H4 (cell line): ENCODE measurements at places on chromosomes 1 and 21.

DNA sequence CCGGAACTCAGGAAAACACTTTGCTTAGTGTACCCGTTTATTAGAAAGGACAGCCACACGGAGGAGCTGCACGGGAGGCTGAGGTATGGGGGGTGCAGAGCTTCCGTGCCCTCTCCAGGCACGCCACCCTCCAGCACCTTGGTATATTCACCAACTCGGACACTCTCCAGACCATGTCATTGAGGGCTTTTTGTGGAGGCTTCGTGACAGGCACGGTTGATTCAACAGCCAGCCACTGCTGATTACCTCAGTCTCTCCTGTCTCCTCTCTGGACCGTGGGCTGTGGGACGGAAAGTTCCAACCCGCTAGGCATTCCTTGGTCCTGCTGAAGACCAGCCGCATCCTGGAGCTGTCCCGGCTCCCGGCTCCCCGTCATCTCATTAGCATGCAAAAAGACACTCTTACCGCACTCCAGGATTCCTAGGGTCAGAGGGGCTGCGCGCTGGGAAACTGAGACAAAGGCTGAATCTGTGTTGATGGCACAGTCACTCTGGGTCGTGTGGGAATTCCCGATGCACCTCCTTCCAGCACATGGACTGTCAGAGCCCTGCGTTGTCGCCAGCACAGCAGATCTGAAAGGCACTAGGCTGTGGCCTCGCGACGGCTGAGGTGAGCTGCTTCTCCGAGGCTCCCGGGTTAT is 65.6 kb downstream of the PRKCZ start:
- no peak for DNase-seq

DNA sequence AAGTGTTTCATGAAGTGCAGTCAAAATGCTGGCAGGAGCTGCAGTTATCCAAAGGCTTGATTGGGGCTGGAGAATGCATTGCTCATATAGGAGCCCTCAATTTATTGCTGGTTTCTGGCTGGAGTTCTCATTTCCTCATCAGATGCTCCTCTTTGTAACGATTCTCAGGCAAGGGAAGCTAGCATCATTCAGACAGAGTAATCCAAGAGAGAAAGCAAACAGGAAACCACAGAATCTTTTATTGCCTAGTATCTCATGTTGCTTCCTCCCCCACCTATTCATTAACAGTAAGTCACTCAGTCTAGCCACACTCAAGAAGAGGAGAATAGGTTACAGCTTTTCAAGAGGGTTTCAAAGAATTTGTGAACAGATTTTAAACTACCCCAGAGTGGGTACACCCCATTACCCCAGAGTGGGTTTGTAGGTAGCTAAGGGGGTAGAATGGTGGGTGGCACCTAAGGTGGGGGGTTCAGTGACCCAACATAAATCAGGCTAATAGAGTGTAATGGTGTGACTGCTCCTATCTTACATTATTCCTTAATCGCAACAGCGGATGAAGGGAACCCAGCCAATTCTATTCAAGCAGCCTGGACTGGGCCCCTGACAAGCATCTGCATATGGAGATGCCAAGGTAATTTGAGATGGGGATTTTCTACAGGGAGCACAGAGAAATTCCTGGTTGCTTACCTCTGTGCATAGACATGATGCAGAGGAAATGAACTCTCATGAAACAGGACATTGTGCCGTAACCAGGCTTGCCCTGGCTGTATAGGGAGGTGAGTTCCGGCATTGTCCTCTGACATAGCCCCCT is 67.1 kb downstream of the KCNJ15 start:
- peak; percentile 89 for DNase-seq

DNA sequence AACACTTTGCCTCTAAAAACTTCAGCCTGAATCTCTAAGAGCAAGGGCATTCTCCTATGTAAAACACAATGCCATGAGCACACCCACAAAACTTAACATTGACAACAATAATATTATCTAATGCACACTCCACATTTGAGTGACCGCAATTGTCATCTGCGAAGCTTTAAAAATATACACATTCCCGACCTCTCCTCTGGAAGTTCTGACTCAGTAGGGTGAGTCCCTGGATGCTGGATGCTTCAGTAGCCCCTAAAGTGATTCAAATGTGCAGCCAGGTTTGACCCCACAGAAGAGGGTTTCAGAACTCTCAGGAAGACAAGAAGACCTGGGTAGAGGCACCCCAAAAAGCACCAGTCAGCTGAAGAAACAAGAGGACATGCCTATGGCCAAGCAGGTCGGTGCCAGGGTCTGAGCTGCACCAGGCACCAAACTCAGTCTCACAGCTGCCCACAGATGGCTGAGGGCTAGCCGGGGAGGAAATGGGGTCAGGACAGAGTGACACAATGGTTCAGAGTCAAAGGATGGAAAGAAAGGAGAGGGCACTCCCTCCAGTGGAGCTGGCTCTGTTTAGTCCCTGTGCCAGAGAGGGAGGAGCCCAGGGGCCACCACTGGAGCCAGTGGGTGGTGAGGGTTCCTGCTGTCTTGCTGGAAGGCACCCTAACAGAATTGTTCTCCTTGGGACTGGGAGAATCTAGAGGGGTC is 17.4 kb downstream of the PIK3C2B start:
- DNase-seq, result no peak

- no peak for DNase-seq
Observed at GRCh38 chr21:34824314-34824713, 155.5 kb downstream of the CLIC6 start.

- no peak for DNase-seq
Observed at GRCh38 chr1:246329900-246330299, 177.2 kb downstream of the SMYD3 start.

DNA sequence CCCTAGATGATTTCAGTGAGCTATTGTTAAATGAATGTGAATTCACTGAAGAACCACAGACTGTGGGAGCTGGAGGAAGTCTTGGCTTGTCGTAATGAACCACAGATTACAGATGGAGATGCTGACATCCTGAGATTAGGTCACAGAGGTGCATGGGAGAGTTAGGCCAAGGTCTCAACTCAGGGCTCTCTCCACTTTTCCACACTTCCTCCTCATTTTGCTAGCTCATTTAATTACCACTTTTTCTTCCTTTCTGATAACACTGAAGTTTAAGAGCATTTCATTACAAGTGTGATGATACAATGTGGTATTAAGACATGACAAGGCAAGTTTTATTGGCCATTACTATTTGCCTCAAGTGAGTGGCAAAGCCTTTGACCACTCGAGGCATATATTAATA is 30.8 kb downstream of the ST6GALNAC3 start:
- no peak for DNase-seq

DNA sequence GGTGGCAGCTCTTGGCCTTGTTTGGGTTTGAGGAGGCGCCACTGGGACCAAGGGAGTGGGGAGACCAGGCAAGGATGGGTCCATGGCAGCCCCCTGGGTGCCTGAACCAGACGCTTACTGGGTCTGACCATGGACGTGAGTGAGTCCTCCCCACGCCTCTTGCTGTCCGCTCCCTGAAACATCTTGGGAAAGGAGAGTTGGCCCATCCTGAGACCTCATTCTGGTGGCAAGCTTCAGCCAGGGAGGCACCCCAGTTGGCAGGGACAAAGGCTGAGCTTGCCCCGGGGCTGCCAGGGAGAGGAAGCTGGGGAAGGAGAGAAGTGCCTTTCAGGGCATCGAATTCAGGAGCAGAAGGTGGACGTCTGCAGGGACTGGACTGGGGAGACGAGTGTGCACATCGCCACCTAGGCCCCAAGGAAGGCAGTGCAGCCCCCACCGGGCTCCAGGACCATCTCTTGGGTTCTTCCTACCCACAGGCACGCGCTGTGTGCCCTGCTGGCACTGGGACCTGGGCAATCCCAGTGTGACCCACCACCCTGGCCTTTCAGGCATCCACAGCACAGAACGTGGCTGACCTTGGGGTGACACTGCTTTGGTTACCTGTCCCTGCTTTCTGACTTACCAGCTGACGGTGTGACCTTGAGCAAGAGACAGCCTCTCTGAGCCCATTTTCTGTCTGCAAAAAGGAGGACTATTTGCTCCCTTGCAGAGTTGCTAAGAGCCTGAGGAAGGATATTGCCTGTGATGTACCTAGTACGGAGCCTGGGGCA is 132.9 kb upstream of the WNT4 start:
- peak; percentile 48 for DNase-seq
